ENCODE measurements at places on chromosomes 2 and 18.

DNA sequence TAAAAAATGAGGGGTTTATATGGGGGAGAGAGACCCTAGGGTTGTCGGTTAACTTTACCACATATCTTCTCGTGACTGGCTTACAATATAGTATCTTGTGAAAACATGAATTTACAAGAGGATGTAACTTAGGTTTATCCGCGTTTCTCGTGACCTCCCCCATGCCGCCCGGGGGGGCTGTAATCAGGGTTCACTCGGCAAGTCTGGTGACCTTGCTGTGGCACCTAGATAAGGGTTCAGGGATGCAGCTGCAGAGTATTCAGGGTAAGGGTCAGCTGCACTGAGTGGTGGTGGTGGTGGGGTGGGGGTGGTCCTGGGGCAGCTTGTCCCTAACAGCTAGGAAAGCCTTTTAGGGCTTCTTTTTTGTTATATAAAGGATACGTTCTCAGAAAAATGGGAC is 112.3 kb downstream of the LYPD1 start:
- no peak for DNase-seq

GRCh38 chr2:39805936-39806608 is 27.0 kb upstream of the THUMPD2 start:
- no peak for DNase-seq

- peak; percentile 41 for DNase-seq
Observed at GRCh38 chr2:36663851-36664695, 32.4 kb upstream of the VIT start.

DNA sequence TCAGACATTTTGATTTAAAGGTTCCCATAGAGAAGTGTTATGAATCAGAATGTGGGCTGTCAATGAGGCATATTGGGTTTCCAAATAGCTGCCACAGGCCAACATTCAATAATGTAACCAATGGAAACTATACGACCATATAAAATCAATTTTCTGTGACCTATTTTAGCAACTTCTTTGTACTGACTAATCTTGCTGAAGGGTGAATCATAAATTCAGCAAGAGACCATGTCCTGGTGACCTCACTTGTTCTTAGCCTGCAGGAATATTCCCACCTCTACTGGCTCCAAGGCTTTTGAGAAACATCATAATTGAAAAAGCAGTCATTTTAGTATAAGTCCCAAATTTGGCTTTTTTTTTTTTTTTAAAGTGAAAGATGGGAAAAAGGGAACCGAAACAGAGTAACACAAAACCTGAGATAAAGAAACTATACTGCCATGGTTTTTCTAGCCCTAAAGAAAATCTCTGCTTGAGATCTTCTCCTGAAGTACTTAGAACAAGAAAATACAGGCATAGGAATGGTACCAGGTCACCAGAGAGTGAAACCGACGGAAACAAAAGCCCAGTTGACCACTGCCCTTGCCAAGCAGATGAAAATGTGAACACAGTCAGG is 32.1 kb downstream of the PLEKHM3 start:
- DNase-seq: no peak

- no peak for DNase-seq
Observed at GRCh38 chr2:133418021-133418420, 150.2 kb downstream of the NCKAP5 start.

DNA sequence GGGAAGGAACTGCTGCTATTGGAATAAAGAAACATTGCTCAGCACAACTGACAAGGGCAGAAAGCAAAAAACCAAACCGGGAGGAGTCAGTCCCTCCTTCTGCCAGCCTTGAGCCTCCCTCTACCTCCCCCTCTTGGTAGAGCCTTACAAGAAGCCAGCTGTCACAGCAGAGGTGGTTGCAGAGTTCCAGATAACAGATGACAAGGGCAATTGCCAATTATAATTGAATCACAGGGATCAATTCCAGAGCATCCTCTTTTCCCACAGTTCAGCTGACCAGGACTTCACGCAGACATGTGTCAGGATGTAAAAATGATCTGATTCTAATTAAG is 548.2 kb upstream of the LRRTM1 start:
- no peak for DNase-seq

DNA sequence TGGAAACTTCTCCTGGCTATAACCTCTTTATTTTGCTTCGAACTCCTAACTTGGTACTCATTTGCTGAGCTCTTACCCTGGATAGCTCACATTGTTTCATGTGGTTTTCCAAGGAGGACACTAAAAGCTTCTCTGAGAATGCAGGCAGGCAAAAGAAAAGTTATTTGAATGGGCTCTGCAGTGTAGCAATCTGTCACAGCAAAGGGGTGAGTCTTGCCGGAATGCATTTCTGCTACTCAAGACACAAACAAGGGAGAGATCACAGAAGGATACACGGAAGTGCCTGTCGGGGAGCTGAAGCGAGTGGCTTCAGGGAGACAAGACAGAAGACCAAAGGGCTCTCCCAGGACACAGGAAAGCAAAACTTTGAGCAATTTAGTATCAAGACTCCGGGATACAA is 265.4 kb downstream of the SS18 start:
- DNase-seq: no peak

DNA sequence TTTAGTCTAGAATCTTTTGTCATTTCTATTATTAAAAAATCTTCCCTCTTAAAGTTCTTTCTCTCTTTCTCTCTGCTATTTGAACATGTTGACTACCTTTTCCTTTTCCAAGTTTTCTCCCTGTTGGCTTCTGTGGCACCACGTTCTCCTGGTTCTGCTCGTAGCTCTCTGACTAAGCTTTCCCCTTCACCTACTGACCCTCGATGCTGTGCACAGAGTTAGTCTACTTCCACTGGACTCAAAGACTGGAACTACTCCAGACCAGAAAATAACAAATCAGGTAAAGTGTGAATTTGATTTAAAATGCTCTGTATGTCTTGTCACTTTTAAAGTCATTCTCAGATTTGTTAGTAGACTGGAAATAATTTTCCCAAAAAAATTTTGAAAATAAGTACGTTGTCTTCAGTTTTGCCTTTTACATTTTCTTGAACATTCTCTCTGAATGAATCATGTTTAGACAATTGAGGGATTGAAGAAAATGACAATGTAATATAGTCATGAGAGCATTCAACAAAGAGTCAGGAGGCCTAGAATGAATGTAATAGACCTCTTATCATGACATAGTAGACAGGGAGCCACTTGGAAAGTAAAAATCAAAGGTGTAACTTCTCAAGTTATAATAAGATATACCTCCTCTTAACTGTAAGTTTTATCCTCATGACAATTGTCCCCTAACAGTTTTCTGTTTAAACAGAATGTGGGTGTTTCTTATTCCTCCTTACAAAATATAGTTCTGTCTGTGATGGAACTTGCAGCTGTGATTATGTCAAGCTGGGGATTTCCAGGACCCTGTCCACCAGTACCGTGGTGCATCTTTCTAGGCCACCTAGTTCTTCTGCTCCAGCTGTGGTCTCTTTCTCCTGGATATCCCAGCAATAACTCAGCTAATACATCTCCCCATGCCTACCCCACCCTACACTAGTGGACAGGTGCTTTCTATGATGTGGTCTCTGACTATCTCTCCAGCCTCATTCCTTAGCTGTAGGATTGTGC is 25.5 kb downstream of the ITPRID2 start:
- no peak for DNase-seq

Data from BJ (cell line).